ENCODE measurements at places on chromosomes 1 and 21. TPM values are rescaled to one million over a fixed set of nuclear protein-coding genes. Genes with fewer than 3 reads are reported as not detected.

The ELF3 gene
- 3.0 TPM for total RNA-seq

DNA sequence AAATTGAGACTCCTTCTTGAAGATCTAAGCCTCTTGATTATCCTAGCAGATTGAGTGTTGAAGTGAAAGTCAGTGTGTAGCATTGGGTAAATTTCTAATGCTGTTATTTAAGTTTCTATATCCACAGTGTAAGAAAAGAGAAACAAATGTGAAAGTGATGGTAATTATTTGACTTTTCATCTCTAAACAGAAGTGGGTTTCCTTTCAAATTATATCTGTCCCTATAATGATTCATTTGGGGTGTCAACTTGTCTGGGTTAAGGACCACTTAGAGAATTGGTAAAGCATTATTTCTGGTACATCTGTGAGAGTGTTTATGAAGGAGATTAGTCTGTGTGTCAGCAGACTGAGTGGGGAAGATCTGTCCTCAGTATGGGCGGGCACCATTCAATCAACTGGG is 133.0 kb upstream of the HMCN1 start:
- no peaks in the 10 kb centered on the region for H3K27me3 ChIP-seq
- H3K27ac ChIP-seq, result no peak overlapping the region
- no peak overlapping the region for H3K4me3 ChIP-seq

DNA sequence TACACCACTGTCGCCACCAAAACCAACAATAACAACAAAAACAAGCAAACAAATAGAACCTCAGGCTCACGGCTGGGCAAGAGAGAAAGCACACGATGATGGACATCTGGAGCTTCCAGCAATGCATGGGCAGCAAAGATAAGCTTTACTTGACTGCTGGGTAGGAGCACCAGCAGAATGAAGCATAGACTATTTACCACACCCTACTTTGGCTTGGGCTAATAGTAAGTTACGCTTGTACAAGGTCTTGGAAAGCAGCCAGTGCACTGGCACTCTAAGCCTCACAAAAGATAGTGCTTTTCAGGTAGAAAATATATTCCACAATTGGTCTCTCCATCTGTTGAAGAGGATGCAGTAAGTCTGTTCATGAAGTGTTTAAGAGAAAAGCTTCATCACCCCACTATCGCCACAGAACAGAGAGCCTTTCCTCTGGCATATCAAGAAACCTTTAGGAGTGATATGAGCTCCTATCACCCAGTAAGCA is 13.6 kb downstream of the ADIPOR1 start:
- H3K27ac ChIP-seq, result no peak overlapping the region
- H3K27me3 ChIP-seq, result no peaks in the 10 kb centered on the region
- no peak overlapping the region for H3K4me3 ChIP-seq
- no peaks in the 10 kb centered on the region for H3K4me1 ChIP-seq
- peaks cover 69% of the 10 kb centered on the region for H3K36me3 ChIP-seq

The DNAI4 gene
- 1.4 TPM for total RNA-seq

The HOOK1 gene
- total RNA-seq, result 3.9 TPM

The LMO4 gene
- 38.2 TPM for total RNA-seq

The MMEL1 gene
- 1.3 TPM for total RNA-seq

The RPAP2 gene
- 45.7 TPM for total RNA-seq

The COA6 gene
- total RNA-seq, result 11.8 TPM

The OR2L2 gene
- not detected for total RNA-seq

The TSACC gene
- not detected for total RNA-seq

DNA sequence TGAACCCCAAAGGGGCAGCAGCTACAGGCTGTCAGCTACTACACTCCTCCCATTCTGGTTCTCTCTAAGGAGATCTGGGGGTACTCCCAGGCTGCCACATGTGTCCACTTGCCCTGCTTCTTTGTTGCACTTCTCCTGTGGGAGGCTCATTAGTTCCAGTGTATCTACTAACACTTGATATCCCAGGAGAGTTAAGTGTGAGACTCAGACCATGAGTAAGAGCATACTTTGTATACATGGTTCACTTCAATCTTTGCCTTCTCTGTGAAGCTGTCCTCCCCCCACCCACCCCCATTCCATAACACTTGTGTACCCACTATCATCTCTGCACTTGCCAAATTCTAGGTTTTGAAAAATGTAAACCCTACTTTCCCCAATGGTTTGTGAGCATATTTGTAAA is 34.9 kb upstream of the GADD45A start:
- H3K4me3 ChIP-seq, result no peak overlapping the region
- DNase-seq, result no peak
- H3K27me3 ChIP-seq, result no peaks in the 10 kb centered on the region

DNA sequence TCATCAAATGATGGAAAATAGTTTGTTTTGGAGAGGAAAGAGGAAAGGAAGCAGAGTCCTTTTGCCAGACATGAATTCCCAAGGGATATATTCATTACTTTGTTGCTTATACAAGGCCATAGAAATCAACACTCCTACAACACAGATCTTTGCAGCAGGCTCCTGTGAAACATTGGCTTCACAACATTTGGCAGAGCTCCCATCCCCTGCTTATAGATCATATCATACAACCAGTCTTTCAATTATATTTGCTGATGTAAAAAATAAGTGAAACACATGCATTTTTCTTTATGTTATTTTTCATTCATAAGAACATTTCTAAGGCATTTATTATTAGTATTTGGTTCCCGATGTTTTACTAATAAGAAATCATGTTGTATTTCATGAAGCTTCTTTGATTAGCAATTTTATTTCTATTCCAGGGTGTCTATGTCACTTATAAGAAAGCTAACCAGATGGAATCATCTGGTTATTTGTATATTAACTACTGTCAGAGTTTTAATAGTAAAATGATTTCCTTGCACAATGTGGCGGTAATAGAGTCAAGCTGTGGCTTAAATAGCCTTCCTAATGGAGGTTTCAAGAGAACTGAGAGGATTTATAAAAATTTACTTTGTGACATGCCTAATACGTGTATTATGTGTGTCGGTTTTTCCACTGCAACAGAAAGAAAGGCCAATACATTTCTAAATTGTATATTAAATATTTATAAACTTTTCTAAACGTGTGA is 470.3 kb upstream of the NCAM2 start:
- no peaks in the 10 kb centered on the region for H3K4me1 ChIP-seq
- no peaks in the 10 kb centered on the region for H3K36me3 ChIP-seq
- DNase-seq, result no peak
- H3K27ac ChIP-seq, result no peak overlapping the region
- H3K27me3 ChIP-seq, result no peaks in the 10 kb centered on the region

DNA sequence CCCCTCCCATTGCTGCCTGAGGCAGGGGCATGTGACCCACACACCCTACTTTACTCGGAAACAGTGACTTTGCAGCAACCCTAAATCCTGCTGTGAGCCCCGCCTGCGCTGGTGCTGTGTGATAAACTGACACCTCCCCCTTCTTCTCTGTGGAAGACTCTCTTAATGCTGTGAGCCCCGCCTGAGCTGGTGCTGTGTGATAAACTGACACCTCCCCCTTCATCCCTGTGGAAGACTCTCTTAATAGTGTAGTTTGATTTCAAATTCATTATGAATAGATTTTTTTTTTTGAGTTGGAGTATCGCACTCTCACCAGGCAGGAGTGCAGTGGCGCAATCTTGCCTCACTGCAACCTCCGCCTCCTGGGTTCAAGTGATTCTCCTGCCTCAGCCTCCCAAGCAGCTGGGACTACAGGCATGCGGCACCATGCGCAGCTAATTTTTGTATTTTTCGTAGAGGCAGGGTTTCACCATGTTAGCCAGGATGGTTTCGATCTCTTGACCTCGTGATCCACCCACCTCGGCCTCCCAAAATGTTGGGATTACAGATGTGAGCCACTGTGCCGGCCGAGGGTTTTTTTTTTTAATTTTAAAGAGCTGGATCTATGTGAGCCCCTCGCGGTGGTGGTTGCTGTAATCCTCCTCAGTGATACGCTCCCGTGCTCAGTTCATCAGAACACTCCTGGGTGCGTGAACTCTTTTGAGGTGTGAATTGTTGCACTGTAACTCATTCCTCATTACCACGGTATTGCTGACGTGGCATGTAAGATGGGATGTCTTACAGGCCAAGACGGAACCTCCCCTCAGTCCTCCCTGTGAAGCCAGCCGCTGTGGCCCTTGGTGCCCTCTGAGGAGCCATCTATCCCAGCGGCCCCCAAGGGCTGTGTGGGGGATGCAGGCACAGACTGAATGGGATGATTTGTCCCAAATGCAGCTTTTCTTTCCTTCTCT is 60.3 kb downstream of the GALNT2 start:
- no peak overlapping the region for H3K4me3 ChIP-seq
- peaks cover 47% of the 10 kb centered on the region for H3K4me1 ChIP-seq
- no peaks in the 10 kb centered on the region for H3K27me3 ChIP-seq
- H3K36me3 ChIP-seq, result no peaks in the 10 kb centered on the region
- DNase-seq, result peak; percentile 48

The THEM5 gene
- total RNA-seq, result not detected

DNA sequence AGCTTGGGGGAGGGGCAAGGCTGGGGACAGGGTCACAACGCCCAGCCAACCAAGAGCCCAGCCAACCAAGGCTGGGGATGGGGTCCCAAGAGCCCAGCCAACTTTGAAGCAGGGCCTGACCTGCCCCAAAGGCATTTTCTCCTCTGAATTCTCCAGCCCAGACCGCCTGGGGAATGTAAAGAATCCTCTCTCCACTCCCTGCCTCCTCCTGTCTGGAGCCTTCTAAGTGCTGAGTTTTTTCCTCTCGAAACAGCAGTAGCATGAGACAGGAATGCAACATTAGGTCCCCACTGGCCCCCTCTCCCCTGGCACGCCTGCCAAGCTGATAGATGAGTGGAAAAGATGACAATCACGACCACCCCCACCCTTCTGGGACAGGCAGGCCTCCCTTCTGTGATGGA is 17.0 kb downstream of the C1orf198 start:
- H3K27ac ChIP-seq, result no peak overlapping the region
- no peak for DNase-seq
- no peak overlapping the region for H3K4me3 ChIP-seq
- H3K27me3 ChIP-seq, result no peaks in the 10 kb centered on the region
- H3K36me3 ChIP-seq, result no peaks in the 10 kb centered on the region

- no peaks in the 10 kb centered on the region for H3K27me3 ChIP-seq
- no peak overlapping the region for H3K27ac ChIP-seq
- no peaks in the 10 kb centered on the region for H3K4me1 ChIP-seq
These were observed 4.8 kb upstream of the TNN start for GRCh38 chr1:175062858-175063257.

DNA sequence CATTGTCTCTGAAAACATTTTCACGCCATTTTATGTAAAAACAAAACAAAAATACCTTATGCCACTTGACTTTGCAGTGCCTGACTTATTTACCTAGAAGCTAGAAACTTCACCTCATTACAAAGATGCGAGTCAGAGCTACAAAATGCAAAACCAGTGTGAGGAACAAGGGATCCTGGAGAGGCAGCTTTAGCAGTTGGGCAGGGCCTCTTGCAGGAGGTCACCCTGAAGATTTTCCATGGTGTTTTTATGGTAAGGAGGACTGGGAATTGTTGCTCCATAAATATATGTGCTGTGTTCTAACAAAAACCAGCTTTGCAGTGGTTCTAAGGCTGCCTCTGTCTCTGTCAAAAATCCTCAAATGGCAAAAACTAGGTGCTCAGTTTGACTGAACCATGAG is 36.4 kb upstream of the TARBP1 start:
- H3K4me1 ChIP-seq, result peaks cover 4% of the 10 kb centered on the region
- DNase-seq, result no peak
- no peaks in the 10 kb centered on the region for H3K27me3 ChIP-seq
- H3K4me3 ChIP-seq, result no peak overlapping the region
- H3K27ac ChIP-seq, result no peak overlapping the region
- H3K36me3 ChIP-seq, result no peaks in the 10 kb centered on the region

DNA sequence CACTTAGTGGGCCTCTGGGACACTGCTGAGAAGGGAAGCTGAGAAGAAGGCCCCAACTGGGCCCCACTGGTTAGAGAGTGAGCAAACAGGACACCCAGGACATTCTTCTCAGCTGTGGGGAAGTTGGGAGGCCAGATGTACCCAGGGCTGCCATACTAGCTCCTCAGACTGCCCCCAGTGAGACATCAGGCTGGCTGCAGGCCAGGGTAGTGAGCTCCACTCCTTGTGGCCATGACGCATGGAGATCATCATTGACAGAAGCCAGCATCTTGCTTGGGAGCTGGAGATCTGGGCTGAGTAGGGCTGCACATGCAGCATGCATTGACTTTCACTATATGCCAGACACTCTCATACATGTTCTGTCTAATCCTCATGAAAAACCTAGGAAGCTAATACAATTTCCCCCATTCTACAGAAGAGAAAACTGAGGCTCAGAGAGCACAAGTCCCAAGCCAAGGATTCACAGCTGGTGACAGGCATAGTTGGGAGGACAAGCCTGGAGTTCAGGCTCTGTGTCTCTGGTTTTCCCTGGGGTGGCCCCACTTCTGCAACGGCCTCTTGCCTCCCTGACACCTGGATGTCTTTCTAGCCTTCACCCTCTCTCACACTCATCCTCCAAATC is 24.1 kb upstream of the MYCL start:
- H3K4me3 ChIP-seq, result no peak overlapping the region
- no peaks in the 10 kb centered on the region for H3K36me3 ChIP-seq
- H3K4me1 ChIP-seq, result peaks cover 5% of the 10 kb centered on the region
- no peak for DNase-seq
- no peaks in the 10 kb centered on the region for H3K27me3 ChIP-seq

DNA sequence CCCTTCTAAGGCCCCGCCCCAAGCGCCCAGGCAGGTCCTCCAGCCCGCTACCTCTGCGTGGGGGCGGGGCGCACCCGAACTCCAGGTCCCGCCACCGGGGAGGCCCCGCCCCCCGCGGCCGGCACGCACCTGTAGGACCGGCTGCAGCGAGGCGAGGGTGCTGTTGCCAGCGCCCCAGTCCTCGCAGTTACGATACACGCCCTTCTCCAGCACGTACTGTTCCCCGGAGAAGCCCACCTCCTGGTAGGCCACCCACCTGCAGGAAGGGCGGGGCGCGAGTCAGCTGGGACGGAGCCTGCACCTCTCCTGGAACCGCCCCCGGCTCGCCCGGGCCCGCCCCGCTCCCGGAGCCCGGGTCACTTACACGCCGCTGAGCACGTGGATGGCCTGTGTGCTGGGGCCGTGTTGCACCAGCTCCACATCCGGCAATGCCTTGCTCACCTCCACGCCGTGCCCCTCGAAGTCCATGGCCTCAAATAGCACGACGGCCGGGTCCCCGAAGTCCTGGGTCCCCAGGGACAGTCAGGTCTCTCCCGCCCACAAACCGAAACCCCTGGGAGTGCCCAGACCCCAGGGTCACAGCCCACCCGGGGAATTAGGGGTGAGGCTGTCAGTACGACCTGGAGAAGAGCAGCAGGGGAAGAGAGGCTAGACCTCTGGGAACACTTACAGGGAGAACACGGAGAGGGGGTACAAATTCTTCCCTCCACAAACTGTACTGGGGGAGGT is 17.3 kb downstream of the CRYBG2 start:
- peaks cover 23% of the 10 kb centered on the region for H3K4me1 ChIP-seq
- no peak overlapping the region for H3K27ac ChIP-seq
- no peaks in the 10 kb centered on the region for H3K27me3 ChIP-seq
- H3K36me3 ChIP-seq, result no peaks in the 10 kb centered on the region
- peak; percentile 88 for DNase-seq
- peak overlapping the region; percentile 57 for H3K4me3 ChIP-seq

GRCh38 chr1:238323490-238323889 is 432.8 kb upstream of the ZP4 start:
- no peaks in the 10 kb centered on the region for H3K4me1 ChIP-seq
- no peak overlapping the region for H3K27ac ChIP-seq
- DNase-seq, result no peak
- H3K4me3 ChIP-seq, result no peak overlapping the region

The L1TD1 gene
- not detected for total RNA-seq

The PEX11B gene
- 20.6 TPM for total RNA-seq

- peaks cover 6% of the 10 kb centered on the region for H3K27me3 ChIP-seq
- H3K4me3 ChIP-seq, result no peak overlapping the region
- H3K4me1 ChIP-seq, result no peaks in the 10 kb centered on the region
- no peaks in the 10 kb centered on the region for H3K36me3 ChIP-seq
- no peak for DNase-seq
These were observed 116.6 kb upstream of the CDC42BPA start for GRCh38 chr1:227434808-227435444.
